Esophagus mucosa (tissue), 1 donor: ENCODE measurements at places on chromosomes 2 and 18.

DNA sequence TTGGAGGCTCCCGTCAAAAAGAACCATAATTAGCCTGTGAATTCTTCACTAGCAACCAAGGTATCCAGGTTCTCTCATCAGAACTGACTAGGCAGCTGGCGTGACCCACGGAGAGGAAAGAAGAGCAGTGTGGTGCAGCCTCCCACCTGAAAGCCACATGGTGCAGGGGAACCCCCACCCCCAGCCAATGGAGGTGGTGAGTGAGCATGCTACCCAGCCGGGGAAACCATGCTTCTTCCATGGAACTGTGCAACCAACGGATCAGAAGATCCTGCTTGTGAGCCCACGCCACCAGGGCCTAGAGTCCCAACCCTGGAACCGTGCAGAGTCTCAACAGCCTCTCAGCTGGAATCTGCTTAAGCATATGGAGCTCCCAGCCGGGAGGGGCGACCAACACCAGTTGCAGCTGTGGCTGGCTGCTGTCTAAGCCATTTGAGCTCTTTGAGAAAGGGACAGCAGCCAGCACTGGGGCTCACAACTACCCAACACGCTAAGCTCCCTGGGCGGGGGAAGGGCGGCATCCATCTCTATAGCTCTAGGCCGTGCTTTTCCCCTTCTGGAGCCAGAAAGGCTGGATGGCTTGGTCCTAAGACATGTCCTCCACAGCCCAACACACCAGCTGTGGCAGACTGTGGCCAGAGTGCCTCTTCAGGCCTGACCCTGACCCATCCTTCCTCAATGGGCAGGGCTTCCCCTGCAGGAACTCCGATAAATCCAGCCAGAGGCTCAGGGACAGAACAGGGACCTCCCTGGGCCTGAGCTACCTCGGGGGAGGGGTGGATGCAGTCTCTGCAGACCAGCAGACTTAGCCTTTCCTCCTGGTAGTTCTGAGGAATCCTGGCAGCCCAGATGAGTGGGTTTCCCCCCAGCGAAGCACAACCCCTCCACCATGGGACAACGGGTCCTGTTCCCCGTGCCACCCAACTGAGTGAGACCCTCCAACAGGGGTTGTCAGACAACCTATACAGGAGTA, 151.4 kb upstream of the NXPH2 start:
- ATAC-seq = no peak

DNA sequence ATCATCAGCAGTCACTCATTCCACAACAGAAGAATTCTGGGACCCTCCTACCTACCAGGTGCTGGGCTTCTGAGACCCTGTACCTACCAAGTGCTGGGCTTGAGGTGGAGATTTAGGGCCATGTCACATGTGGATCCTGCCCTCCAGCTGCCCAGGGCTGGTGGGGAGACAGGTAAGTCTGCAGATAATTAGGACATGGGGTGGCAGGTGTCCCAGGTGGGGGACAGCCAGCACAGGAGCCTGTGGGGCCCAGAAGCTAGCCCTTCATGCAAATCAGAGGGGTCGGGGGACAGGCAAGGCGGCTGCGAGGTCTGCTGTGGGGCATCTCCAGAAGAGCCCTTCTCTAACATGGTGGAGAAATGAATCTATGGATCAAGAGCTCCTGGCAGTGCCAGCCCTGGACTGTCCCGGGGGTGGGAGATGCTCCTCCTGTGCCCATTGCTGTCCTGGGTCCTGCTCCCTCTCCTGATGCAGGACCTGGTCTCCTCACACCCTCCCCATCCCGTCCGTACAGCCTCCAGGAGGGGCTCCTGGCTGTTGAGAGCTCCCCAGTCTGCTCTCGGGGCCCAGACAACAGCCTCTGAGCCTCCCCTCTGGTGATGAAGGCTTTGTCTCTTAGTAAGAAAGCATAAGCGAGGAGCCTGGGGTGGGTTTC, 106.3 kb upstream of the GLI2 start:
- no peak for ATAC-seq

DNA sequence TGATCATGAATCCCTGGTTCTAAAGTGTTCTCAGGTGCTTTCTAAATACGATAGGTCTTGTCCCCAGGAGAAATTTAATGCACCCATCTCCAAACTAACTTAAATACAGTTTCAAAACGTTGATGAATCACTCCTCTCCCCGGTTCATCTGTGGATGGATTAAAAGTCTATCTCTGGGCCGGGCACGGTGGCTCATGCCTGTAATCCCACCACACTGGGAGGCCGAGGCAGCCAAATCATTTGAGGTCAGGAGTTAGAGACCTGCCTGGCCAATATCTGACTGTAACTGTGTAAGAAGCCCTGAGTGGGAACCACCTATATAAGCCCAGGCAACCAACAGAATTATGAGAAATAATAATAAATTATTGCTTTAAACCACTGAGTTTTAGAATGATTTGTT, 78.7 kb downstream of the LONRF2 start:
- ATAC-seq = no peak

- ATAC-seq = no peak
These were observed 130.9 kb downstream of the HDAC4 start for GRCh38 chr2:239269916-239270315.

DNA sequence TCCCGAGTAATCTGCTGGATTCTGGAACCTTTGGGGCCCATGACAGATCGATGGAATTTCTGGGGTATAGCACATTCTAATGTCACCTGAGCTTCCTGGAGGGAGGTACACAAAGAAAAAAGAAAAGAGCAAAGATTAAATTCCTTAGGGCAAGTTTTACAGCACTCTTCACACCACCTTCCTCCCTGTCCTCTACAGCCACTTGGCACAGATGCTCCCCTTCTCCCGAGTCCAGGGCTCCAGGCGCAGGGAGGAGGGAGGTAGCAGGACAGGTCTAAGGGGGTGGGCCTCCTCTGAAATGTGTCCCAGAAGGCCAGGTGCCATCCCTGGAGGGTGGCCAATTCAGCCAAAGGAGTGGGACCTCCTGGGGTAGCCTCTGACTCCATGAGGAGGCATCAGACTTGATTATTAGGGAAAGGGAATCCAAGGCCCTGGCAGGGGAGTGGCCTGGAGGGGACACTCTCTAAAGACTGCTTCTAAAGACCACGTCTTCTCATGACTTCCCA, 50.3 kb downstream of the ANO7 start:
- no peak for ATAC-seq

- ATAC-seq = no peak
These were observed 1325.0 kb upstream of the CDH2 start for GRCh38 chr18:29501952-29502351.

- no peak for ATAC-seq
These were observed 14.8 kb downstream of the HS6ST1 start for GRCh38 chr2:128303911-128304310.

DNA sequence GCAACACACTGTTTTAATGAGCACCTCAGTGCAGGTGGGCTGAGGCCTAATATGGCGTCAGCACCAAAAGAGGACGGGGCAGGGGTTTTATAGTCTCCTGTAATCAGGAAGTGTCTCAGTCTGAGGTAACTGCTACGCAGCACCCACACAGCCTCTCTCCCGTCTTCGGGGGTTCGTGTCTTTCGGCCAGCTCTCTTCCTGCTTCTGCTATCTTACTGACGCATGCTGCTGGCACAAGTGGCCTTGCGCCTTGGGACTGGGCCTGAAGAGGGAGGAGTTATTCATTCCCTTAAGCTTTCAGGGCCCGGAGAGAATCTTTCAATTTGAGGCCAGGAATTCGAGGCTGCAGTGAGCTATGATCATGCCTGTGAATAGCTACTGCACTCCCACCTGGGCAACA, 14.5 kb upstream of the PAPOLG start:
- no peak for ATAC-seq

DNA sequence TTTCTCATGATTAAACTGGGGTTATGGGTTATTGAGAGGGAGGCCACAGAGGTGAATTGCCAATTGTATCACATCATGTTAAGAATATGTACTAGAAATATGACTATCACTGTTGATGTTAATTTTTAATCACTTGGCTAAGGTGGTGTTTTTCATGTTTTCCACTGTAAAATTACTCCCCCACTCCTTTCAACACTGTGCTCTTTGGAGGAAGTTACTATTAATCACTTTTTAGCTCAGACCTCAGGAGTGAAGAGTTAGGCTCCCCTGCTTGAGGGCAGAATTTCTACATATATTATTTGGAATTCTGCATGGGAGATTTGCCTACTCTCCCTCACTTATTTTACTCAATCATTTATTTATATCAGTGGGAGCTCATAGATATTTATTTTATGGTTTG, 76.0 kb upstream of the OSR1 start:
- ATAC-seq = no peak

DNA sequence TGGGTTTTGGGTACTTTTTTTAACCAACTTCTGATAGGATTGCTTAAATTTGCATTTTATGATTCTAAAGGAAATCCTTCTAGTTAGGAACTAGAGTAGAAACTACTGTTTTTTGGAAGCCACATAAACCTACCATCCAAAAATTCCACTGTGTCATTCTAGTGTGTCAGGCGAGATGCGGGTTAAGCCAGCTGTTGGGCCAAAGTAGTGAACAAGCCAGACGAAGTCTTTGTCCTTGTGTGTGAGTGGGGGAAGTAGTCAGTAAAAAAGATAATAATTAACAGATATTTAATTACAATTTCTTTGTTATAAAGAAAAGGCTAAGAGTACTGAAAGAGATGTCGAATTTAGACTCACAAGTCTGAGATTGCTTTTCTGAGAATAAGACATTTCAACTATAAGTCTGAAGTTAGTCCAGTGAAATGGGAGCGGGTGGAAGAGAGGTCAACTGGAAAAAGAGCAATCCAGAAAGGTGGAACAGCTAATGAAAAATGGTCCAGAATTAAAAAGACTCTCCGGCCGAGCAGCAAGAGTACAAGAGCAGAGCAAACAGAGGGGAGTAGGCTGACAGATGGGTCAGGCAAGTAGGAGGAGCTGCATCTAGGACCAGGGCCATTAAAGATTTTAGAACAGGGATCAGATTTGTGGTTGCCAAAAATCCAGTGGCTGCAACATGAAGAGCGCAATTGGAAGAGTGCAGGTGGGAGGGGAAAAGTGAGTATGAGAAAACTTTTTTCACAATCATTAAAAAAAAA, 1.5 kb downstream of the EPB41L5 start:
- no peak for ATAC-seq

DNA sequence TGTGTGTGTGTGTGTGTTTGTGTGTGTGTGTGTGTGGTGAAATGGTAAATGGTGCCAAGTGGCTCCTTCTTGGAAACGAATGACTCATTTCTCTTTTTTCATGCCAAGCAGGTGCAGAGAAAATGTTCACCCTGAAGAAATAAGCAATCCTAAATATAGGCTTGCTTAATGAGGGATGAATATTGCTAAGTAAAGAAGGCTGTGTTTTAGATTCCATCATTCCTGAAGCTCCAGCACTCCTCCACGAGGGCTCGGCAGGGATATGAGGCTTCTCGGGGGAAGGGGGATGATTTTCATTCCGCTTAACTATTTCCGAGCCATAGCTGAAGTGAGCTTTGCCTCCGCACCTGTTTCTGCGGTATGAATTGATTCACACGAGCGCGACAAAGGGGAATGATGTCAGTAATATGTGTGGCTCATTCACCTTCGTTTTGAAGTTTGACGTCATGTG, 72.9 kb downstream of the TSN start:
- no peak for ATAC-seq

DNA sequence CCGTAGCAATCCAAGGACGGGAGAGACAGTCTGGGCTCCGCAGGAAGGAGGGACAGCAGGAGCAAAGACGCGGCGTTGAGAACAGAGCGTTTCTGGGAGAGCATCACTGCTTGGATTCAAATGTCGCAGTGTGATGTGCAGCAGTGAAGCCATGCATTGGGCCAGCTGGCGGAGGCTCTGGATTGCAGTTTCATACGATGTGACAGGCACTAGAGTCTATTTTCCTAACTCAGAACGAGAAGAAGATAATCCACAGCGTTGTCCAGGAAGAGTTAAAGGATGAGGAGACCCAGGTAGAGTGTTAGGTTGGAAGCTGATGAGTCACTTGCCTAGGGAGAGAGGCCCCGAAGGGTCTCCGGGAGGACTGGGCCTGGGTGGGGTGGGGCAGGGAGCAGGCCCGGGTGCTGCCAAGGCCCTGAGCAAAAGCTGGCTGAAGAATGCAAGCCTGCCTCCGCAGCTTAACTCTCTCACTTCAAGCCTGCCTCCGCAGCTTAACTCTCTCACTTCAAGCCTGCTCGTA, 17.7 kb upstream of the SEMA4C start:
- peak; percentile 40 for ATAC-seq

DNA sequence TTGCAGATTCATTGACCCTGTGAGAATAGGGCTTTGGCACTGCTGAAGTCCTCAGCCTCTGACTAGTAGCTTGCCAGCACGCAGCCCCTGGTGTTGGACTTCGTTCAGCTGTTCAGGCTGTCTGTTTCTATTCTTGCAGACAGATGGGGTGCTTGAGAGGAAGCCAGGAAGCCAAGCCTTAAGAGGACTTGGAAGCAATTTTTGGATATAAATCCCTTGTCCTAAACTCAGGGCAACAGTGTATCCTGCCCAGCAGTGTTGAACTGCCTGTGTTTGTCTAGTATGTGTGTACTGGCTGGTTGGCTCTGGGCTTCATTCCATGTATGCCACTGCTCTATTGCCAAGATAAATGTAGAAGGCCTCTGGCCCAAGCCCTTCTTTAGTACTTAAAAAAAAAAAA, 108.6 kb downstream of the COMMD1 start:
- ATAC-seq = no peak

DNA sequence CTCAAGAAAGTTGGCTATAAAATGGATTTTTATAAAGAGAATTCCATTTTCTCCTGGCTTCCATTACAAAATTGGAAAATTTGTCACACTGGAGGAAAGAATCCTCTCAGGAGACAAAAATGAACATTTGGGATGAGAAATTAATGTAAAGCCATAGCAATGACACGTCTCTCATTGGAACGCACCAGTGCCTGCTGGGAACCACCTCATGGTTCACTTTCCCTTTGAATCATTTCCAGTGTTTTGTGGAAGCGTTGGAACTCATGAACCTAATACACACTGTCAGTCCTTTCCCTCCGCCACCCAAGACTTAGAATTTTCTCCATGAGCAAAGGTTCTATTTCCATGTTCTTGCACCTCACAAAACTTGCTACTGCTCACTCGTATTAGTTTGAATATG, 21.0 kb upstream of the NRP2 start:
- ATAC-seq = no peak

- ATAC-seq = peak; percentile 48
These were observed 148.1 kb downstream of the SLC4A3 start for GRCh38 chr2:219775506-219775905.
